ENCODE measurements at places on chromosomes 3 and 15. TPM values are rescaled to one million over a fixed set of nuclear protein-coding genes. Genes with fewer than 3 reads are reported as not detected.

DNA sequence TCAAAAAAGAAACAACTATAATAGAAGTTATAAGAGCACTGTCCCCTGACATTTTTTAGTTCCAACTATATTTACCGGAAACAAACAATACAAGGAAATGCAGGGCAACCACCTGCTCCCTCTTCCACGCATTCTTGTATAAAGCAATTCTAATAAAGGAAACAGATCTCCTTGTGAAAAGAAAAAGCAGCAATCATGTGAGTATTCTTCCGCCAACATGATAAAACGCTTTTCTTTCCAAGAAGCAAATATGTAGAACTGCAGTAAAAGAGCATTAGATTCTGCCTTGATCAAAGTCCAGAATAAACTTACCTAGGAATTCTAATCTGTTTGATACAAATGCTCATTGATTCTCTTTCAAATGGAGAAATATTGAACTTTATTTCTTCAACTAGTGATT is 230.3 kb downstream of the CNTN3 start:
- H3K27me3 ChIP-seq: no peaks in the 10 kb centered on the region
- no peak overlapping the region for H3K27ac ChIP-seq
- no peaks in the 10 kb centered on the region for H3K36me3 ChIP-seq
- H3K4me1 ChIP-seq: no peaks in the 10 kb centered on the region
- DNase-seq: no peak

DNA sequence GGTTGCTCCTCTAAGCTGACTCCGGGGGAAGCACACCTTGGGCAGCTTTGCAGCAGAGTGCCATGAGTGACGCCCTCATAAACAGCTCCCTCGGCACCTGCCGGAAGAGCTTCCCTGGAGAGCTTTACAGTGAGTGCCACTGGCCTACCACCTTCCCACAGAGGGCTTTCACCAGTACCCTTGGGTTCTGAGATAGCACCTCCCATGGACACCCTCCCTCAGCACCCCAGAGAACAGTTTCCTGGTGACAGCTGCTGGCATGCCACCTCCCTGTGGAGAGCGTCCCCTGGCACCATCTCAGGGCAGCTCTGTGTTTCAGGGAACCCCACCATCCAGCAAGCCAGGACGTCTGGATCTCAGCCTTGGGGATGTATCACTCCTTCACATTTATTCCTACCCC is 49.1 kb downstream of the RUBCN start:
- peaks cover 26% of the 10 kb centered on the region for H3K36me3 ChIP-seq
- H3K4me3 ChIP-seq: no peak overlapping the region
- H3K4me1 ChIP-seq: no peaks in the 10 kb centered on the region
- H3K27ac ChIP-seq: no peak overlapping the region
- H3K27me3 ChIP-seq: no peaks in the 10 kb centered on the region

Gene IFT57
- total RNA-seq: 74.9 TPM

Gene CHRNA5
- 0.36 TPM for total RNA-seq
